ENCODE measurements at places on chromosomes 7 and 10. TPM values are rescaled to one million over a fixed set of nuclear protein-coding genes. Genes with fewer than 3 reads are reported as not detected.

DNA sequence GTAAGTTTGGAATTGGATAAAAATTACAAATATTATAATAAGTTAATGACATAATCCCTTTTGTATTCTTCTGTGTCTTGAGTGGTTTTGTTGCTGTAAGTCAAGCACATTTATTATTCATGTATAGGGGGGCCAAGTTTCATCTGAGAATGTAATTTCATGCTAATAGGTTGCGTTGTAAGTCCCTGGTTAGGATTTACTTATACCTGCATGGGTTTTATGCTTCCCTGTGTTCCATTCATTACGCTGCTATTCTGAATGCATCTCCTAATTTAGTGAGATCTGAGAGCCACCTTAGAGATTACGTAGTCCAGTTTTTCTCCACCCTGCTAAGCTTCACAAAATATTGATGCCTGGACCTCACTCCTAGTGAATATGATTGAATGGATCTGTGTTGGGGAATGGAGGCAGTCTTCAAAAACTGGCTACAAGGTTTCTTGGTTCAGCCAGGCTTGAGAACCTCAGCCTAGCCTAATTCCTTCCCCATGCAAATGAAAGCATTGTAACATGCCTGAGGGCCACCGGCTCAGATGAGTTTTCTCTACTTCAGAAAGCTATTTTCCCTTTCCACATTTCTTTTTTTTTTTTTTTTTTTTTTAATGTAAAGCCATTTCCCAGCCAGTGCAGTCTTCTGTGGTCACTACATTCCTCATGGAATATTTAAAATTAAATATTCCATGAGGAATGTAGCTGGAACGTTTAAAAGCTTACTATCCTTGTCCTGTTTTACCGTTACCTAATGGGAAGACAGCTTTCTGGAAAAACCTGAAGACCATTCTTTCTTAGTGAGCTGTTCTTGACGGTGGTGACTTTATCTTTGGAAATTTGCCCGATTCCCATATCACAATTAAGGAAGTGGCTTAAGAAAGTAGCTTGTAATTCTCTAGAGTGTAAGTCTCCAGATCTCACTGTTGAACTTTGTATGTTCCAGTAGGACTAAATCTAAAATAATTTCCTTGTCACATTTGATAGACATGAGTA is 16.0 kb downstream of the PAPSS2 start:
- H3K36me3 ChIP-seq, result no peaks in the 10 kb centered on the region
- no peak overlapping the region for H3K27ac ChIP-seq

CHAT gene
- not detected for total RNA-seq

REEP3 gene
- total RNA-seq, result 50.1 TPM

ARHGAP22 gene
- total RNA-seq, result 1.4 TPM

GIMAP6 gene
- 2.2 TPM for total RNA-seq

DNA sequence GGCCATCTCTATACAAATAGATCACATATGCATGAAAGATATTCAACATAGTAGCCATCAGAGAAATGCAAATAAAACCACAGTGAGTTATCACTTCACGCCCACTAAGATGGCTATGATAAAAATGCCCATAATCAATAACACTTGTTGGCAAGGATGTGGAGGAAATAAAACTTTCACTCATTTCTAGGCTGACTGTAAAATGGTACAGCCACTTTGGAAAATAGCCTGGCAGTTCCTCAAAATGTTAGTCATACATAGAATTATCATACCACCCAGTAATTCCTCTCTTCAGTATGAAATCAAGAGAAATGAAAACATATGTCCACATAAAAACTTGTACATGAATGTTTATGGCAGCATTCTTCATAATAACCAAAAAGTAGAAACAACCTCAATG is 324.9 kb downstream of the LRRTM3 start:
- H3K36me3 ChIP-seq, result no peaks in the 10 kb centered on the region
- no peak overlapping the region for H3K4me3 ChIP-seq
- H3K27me3 ChIP-seq, result peaks cover 53% of the 10 kb centered on the region
- DNase-seq, result no peak

NUPR2 gene
- total RNA-seq, result not detected
